A172 (cell line): ENCODE measurements at places on chromosomes 4 and X. TPM values are rescaled to one million over a fixed set of nuclear protein-coding genes. Genes with fewer than 3 reads are reported as not detected.

N4BP2 gene
- 2.7 and 3.0 TPM in 2 replicates for total RNA-seq

XAGE2 gene
- total RNA-seq: 0.22 TPM in 1 of 2 replicates, not detected in the other

F9 gene
- total RNA-seq: not detected in 2 replicates

PF4V1 gene
- total RNA-seq: not detected in 2 replicates

OTC gene
- total RNA-seq: not detected in 2 replicates

GUCY1A1 gene
- 0.05 and 2.9 TPM in 2 replicates for total RNA-seq

CC2D2A gene
- total RNA-seq: 6.4 and 16.1 TPM in 2 replicates

APOOL gene
- 8.3 and 14.1 TPM in 2 replicates for total RNA-seq

FGB gene
- not detected in 2 replicates for total RNA-seq

XKRX gene
- not detected in 2 replicates for total RNA-seq

TENM3 gene
- 87.7 and 92.1 TPM in 2 replicates for total RNA-seq

SLC4A4 gene
- not detected in 2 replicates for total RNA-seq

CFI gene
- total RNA-seq: 1.1 TPM in 1 of 2 replicates, not detected in the other

MECP2 gene
- total RNA-seq: 35.1 and 48.3 TPM in 2 replicates

ANKRD17 gene
- 16.8 and 17.6 TPM in 2 replicates for total RNA-seq

STAP1 gene
- total RNA-seq: not detected in 2 replicates

- DNase-seq: no peak
These were observed 154.4 kb upstream of the UGT8 start for GRCh38 chr4:114444211-114444610.

DNA sequence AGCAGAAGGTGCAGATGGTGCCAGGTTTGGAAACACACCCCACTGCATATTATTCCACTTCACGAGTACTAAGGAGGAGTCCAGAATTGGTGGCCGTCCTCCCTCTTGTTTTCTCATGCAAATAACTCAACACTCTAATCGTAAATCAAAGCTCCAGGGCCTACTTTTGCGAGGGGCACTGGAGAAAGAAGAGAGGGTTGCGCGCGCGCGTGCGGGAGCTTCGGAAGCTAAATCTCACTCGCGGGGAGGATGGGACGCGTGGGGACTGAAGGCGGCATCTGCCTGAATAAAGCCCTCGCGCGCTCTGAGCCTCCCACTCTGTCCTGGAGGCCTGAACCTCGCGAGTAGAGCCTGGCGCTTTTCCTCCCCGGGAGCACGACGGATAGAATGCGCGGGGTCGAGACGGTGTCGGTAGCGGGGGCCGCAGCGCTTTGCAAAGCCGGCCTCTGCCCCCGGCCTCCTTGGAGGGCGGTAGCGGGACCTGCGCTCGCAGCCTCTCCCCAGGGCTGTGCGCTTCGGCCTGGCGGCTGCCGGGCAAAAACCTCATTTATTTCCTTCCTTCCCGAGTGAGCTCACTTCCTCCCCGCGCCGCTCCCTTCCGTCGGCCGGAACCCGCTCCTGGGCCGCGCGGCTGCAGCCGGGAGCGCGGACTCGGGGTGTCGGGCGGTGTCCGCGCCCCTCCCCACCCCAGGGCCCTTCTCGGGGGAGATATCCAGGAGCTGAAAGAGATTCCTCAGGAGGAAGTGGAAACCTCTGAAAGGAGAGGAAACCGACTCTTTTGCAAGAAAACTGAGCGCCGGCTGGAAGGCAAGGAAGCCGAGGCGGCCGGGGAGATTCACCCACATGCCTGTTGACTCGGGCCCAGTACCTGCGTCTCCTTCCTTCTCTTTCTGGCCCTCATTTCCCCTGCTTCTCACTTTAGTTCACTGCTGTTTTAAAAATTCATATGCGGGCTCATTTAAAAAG is 20.7 kb downstream of the HAND2 start:
- DNase-seq: no peak

- DNase-seq: no peak
These were observed 80.1 kb downstream of the TLL1 start for GRCh38 chr4:165953181-165953580.

GRCh38 chr4:111781611-111782010 is 363.6 kb upstream of the FAM241A start:
- DNase-seq: peak; percentile 60

- DNase-seq: no peak
These were observed 567.4 kb downstream of the INPP4B start for GRCh38 chr4:142278663-142279062.

- DNase-seq: no peak
These were observed 72.4 kb upstream of the MSANTD1 start for GRCh38 chr4:3176367-3177229.

DNA sequence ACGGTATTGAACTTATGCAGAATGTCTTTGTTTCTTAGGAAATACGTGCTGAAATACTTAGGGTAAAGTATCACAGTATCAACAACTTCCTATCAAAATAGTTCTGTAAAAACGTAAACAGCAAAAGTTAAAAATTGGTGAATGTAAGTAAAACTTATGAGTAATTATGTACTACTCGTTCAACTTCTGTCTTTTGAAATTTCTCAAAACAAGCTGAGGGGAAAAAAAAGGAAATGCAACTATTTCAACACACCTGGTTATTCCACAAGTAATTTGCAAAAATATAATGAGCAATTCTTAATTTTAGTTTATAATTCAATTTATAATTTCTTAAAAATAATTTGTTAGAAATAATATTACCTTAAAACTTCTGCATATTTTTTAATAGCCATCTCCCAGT is 8.3 kb downstream of the PPID start:
- no peak for DNase-seq

GRCh38 chr4:105633241-105633640 is 75.2 kb downstream of the INTS12 start:
- no peak for DNase-seq

- no peak for DNase-seq
These were observed 352.6 kb downstream of the NR3C2 start for GRCh38 chr4:148089624-148090023.

GRCh38 chr4:184444215-184444952 is 30.0 kb downstream of the IRF2 start:
- peak; percentile 9 for DNase-seq

DNA sequence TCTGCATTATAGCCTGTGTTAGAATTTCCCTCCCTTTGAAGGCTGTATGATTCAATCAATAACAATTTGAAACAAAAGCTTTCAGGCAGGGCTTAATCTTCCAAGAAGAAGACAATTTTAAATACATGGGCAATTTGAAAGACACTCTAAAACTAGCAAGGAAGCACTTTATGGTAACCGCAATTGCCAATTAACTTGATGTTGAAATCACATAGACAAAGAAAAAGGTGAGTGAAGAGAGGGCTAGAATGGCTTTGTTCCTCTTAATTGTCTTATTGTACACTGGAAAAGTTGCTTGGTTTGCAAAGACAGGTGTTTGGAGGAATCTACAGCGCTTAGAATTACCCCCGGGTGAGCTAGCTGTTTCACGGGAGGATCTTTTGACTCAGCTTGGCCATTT is 74.4 kb upstream of the PRKX start:
- DNase-seq: no peak

- no peak for DNase-seq
These were observed 224.9 kb upstream of the MAD2L1 start for GRCh38 chr4:120291541-120291940.

DNA sequence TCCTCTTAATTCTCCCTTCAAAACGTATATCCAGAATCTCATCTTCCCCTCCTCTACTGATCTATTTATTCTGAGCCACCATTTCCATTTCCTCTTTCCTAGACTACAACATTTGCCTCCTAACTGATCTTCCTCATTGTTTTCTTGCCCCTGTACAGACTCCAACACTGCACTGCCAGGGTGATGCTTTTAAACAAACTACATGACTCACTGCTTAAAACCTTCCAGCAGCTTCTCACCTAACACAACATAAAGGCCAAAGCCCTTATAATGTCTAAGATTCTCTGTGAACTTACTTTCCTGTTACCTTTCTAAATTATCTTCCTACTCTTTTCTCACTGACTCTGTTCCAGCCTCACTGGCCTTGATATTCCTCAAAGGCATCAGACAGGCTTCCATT is 161.0 kb upstream of the HS3ST1 start:
- DNase-seq: no peak

DNA sequence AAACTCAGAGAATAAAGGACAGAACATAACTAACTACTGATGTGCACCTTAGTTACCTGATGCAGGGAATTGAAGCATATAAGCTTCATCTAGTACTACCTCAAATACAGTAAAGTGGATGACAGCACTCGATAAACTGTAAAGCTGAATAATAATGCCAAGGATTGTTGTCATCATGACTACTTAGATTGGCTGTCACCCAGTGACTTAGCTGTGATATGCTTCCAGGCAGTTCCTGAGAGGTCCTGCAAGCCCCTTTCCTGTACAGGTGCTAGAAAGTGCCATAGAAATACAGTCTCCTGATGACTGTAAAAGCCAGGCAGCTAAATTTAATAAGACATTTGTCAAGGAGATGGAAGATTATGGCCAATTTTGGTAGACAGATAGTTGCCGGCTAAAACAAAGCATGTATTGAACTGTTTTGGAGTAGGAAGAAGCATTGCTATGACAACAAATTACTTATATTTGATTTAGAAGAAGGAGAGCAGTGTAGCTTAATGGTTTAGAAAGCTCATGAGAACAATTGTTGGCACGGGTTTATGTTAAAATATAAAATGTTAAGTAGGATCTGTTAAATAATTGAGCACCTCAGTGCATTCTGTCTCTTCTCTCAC is 29.7 kb downstream of the TMEM164 start:
- DNase-seq: no peak

- no peak for DNase-seq
These were observed 155.5 kb downstream of the SLC7A11 start for GRCh38 chr4:138086611-138087041.

- no peak for DNase-seq
These were observed 17.8 kb downstream of the SRD5A3 start for GRCh38 chr4:55363691-55364351.

- no peak for DNase-seq
These were observed 18.5 kb upstream of the NAT8L start for GRCh38 chr4:2040391-2041238.

DNA sequence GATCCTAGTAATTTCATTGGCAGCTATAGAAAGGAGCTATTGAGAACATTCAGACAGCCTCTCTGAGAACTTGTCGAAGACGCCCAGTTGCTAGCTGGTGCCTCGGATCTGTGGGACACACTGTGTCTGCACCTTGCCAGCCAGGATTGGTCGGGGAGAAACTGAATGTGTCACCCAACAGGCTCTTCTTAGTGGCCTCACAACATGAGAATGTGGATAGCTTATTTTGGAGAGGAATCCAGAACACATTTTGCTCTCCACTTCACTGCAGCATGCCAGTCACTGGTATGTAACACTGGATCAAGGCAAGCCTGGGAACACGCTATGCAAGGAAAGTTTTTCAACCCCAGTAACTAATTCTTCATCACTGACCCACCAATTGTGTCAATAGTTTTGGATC is 89.5 kb upstream of the TRPC3 start:
- DNase-seq: no peak

GRCh38 chr4:88503344-88503743 is 20.2 kb downstream of the PYURF start:
- DNase-seq: no peak

DNA sequence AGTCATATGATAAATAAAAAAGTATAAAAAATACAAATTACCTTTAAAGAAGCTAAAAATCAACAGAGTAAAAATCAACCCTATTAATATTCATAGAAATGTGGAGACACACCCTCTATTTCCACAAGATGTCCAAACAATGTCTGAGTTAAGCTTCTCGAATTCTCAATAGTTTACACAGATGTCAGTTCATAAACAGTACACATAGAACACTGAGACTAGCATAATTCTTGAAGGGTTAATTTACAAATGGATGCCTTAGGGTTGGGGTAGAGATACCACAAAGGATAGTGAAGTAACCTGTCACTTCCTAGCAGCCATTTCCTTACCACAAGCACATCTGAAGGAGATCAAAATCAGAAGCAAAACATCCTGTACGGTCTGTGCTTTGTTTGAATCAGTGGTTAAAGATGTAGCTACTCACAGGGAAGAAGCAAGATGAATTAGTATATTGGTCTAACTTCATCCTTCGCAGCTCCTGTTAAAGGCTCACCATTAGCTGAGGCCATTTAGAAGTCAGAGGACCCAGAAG is 2393.9 kb downstream of the ARAP2 start:
- peak; percentile 29 for DNase-seq

- DNase-seq: no peak
These were observed 349.3 kb upstream of the GALNT7 start for GRCh38 chr4:172819353-172819752.

- no peak for DNase-seq
These were observed 10.7 kb upstream of the BCLAF3 start for GRCh38 chrX:20001588-20001987.

- DNase-seq: peak; percentile 57
These were observed 7.2 kb downstream of the RAB28 start for GRCh38 chr4:13476915-13477314.

DNA sequence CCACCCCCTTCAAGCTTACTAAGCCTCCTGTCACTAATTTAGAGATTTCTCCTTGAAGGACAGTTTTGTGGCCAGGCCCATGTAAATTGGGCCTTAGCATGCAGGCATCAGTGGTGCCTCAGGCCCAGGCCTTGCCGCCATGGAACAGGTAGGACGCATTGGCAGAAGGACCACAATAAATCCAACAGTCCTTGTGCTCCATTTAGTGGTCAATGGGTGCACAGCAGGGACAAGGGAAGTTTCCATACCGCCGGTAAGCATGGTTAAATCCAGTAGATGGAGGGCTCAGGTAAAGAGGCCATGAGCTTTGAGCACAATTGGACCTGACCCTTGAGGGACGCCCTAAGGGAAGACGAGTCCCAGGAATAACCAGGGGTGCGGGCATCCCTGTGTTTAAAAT is 97.3 kb downstream of the UGT2B28 start:
- DNase-seq: no peak
